ENCODE measurements at places on chromosomes 1 and 21. TPM values are rescaled to one million over a fixed set of nuclear protein-coding genes. Genes with fewer than 3 reads are reported as not detected.
A peak's percentile ranks its signal among the peaks of the same experiment; 100 is the strongest.

DNA sequence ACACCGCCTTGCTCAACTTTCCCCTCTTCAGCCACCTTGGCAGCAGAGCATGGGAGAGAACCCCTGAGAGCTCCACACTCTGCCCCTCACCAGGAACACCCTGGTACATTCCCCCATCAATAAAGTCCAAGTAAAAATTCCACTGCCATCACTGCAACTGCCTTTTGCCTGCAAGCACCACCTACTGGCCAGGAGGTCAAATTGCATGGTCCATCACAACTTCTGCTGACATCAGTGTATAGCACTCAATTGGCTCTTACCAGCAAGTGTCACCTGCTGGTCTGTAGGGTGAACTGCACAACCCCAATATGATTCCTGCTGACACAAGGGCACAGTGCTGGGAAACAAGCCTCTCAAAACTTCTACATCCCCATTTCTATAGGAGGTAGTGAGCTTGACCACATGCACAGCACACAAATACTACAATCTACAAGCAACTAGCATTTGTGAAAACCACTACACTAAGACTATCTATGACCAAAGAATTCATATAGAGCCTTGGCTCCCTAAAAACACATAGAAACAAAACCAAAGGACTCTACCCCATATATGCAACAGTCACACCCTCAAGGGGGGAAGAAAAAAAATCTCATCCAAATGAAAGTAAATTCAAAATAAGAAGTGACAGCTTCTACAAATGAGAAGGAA lies 69.2 kb downstream of the FASLG start:
- no peaks in the 10 kb centered on the region for H3K27me3 ChIP-seq
- no peaks in the 10 kb centered on the region for H3K36me3 ChIP-seq
- no peak overlapping the region for H3K27ac ChIP-seq
- peaks cover 14% of the 10 kb centered on the region for H3K4me1 ChIP-seq

DNA sequence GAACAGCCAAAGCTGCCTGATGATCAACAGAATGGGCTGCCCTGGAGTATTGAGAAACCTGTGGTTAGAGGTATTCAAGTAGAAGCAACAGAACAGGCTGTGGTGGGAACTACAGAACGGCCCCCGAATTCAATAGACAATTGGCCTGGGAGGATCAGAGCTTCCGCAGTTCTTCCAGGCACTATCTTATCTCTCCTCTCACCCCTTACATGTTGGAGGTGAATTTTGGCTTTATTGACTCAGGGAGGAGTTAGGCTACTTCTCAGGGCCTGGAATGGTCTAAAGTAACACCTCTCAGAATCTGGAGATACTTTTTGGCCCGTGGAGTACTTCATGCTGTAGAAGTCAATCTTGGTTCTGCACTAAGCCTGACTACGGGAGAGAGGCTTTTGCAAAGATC lies 253.0 kb downstream of the PRDM2 start:
- peaks cover 20% of the 10 kb centered on the region for H3K27me3 ChIP-seq
- no peak for DNase-seq
- H3K36me3 ChIP-seq, result no peaks in the 10 kb centered on the region
- H3K4me3 ChIP-seq, result no peak overlapping the region

- no peak overlapping the region for H3K27ac ChIP-seq
- H3K36me3 ChIP-seq, result no peaks in the 10 kb centered on the region
- H3K4me3 ChIP-seq, result no peak overlapping the region
- H3K27me3 ChIP-seq, result peaks cover 51% of the 10 kb centered on the region
- H3K4me1 ChIP-seq, result no peaks in the 10 kb centered on the region
- DNase-seq, result no peak
These were observed 39.7 kb upstream of the GJB5 start for GRCh38 chr1:34715139-34715538.

DNA sequence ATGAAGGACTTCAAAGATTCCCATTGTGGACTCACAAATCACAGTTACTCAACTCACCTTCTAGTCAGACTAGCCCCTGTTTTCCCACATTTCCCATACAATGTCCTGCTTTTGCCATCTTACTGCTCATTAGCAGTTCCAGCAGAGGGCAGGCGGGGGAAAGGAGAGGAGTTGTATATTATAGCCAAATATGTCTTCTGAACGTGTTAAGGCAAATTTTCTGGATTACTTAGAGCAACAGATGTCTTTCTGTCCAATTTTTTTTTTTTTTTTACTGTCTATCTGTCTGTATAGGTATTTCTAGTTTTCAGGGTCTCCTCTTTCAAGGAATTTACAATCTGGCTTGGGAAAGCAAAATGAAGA lies 29.9 kb upstream of the DDAH1 start:
- no peaks in the 10 kb centered on the region for H3K27me3 ChIP-seq
- no peaks in the 10 kb centered on the region for H3K36me3 ChIP-seq
- no peak overlapping the region for H3K27ac ChIP-seq
- no peak overlapping the region for H3K4me3 ChIP-seq

DNA sequence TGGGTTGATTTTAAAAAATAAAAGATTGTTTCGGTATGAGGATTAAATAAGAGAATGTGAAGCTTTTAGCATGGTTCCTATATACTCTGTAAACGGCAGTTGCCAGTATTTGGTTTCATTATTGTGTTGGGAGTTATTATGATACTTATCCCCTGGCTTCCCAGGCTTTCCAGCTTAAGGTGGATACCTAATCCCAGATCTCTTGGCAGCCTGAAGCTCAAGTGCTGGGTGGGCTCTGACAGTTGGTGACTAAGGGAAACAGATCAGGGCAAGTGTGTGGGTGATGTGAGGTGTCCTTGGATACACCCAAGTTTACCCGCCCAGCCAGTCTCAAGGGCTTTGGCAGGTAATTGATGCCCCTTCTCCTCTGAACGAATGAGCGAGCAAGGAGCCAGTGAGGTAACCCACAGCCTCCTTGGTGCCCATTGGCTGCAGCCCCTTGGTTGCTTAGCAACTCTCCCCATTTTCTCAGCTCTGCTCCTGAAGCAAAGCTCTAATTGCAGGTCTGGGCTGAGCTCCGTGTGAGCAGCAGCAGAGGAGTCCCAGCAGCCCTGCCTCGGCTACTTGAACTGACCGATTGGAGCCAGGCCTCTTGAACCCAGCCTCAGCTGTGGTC lies 6.1 kb downstream of the IPO13 start:
- peaks cover 28% of the 10 kb centered on the region for H3K4me1 ChIP-seq
- no peak for DNase-seq
- peaks cover 6% of the 10 kb centered on the region for H3K36me3 ChIP-seq
- H3K4me3 ChIP-seq, result peak overlapping the region; percentile 41

DNA sequence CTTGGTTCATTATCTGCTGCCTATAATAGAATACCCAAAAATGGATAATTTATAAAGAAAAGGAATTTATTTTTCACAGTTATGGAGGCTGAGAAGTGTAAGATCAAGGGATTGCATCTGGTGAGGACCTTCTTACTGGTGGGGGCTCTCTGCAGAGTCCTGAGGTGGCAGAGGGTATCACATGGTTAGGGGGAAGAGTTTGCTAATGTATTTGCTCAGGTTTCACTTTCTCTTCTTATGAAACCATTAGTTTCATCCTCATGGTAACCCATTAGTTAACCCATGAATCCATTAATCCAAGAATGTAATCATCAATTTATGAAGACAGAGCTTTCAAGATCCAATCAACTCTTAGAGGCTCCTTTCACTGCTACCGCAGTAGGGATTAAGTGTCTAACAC lies 120.6 kb downstream of the DNM3 start:
- no peak overlapping the region for H3K27ac ChIP-seq
- no peak overlapping the region for H3K4me3 ChIP-seq
- no peaks in the 10 kb centered on the region for H3K36me3 ChIP-seq
- no peaks in the 10 kb centered on the region for H3K4me1 ChIP-seq
- DNase-seq, result no peak

DNA sequence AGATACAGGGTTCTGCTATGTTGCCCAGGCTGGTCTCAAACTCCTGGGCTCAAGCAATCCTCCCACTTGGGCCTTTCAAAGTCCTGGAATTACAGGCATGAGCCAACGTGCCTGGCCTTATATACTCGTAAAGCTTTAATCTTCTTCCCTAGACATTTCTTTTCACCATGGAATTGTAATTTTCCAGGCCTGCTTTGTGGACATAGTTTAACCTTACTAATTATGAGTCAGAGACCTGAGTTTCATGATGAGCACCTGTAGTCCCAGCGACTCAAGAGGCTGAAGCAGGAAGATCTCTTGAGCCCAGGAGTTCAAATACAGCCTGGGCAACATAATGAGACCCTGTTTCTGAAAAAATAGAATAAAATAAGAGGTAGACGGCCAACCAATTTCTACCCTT lies 12.3 kb downstream of the PATJ start:
- H3K4me3 ChIP-seq, result no peak overlapping the region
- peaks cover 12% of the 10 kb centered on the region for H3K4me1 ChIP-seq
- H3K27ac ChIP-seq, result peak overlapping the region; percentile 14
- H3K27me3 ChIP-seq, result no peaks in the 10 kb centered on the region

- H3K27ac ChIP-seq, result peak overlapping the region; percentile 98
- no peaks in the 10 kb centered on the region for H3K36me3 ChIP-seq
- H3K27me3 ChIP-seq, result no peaks in the 10 kb centered on the region
- peaks cover 18% of the 10 kb centered on the region for H3K4me1 ChIP-seq
- H3K4me3 ChIP-seq, result peak overlapping the region; percentile 97
- no peak for DNase-seq
These were observed 1.7 kb downstream of the CC2D1B start for GRCh38 chr1:52364235-52364839.

GRCh38 chr1:230728710-230729392 lies 14.9 kb upstream of the AGT start:
- no peaks in the 10 kb centered on the region for H3K36me3 ChIP-seq
- H3K4me3 ChIP-seq, result no peak overlapping the region
- no peaks in the 10 kb centered on the region for H3K27me3 ChIP-seq
- peaks cover 11% of the 10 kb centered on the region for H3K4me1 ChIP-seq

DNA sequence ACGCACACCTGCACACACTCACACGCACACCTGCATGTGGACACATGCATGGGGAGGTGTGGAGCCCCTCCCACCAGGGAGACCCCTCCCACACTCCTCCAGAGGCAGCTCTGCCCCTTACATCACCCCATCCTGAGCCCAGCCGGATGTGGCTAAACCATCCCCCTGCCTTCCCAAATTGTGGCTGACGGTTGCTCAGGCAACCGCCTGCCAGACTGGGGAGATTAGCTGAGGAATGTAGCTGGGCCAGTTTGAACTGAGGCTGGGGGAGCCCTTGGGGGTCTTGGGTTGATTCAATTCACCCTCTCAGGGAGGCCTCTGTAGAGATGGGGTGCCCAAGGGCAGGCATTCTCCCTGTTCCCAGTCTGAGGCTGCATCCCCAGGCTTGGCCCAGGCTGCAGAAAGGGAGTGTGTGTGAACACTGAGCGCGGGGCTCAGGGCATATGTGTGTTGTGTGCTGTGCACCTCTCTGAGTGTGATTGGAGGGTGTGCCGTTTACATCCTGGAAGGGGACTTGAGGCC lies 12.9 kb downstream of the PTPRU start:
- H3K4me1 ChIP-seq, result peaks cover 34% of the 10 kb centered on the region
- H3K36me3 ChIP-seq, result no peaks in the 10 kb centered on the region
- no peak for DNase-seq
- peak overlapping the region; percentile 28 for H3K4me3 ChIP-seq
- peak overlapping the region; percentile 71 for H3K27ac ChIP-seq

GRCh38 chr1:35490250-35490649 lies 67.0 kb downstream of the KIAA0319L start:
- no peak overlapping the region for H3K27ac ChIP-seq
- no peak overlapping the region for H3K4me3 ChIP-seq
- peaks cover 7% of the 10 kb centered on the region for H3K4me1 ChIP-seq
- no peak for DNase-seq
- no peaks in the 10 kb centered on the region for H3K27me3 ChIP-seq

- no peaks in the 10 kb centered on the region for H3K36me3 ChIP-seq
- peaks cover 21% of the 10 kb centered on the region for H3K27me3 ChIP-seq
- no peak overlapping the region for H3K4me3 ChIP-seq
- no peak for DNase-seq
- peaks cover 12% of the 10 kb centered on the region for H3K4me1 ChIP-seq
- peak overlapping the region; percentile 21 for H3K27ac ChIP-seq
These were observed 47.0 kb upstream of the RBM15 start for GRCh38 chr1:110292031-110292741.

GRCh38 chr21:45651921-45652320 lies 8.4 kb downstream of the PCBP3 start:
- no peaks in the 10 kb centered on the region for H3K36me3 ChIP-seq
- H3K4me3 ChIP-seq, result no peak overlapping the region
- DNase-seq, result no peak
- H3K27me3 ChIP-seq, result peaks cover 14% of the 10 kb centered on the region

- H3K4me1 ChIP-seq, result peaks cover 11% of the 10 kb centered on the region
- H3K4me3 ChIP-seq, result no peak overlapping the region
- H3K27ac ChIP-seq, result no peak overlapping the region
- H3K36me3 ChIP-seq, result no peaks in the 10 kb centered on the region
- H3K27me3 ChIP-seq, result no peaks in the 10 kb centered on the region
These were observed 160.1 kb downstream of the FASLG start for GRCh38 chr1:172818841-172819527.

DNA sequence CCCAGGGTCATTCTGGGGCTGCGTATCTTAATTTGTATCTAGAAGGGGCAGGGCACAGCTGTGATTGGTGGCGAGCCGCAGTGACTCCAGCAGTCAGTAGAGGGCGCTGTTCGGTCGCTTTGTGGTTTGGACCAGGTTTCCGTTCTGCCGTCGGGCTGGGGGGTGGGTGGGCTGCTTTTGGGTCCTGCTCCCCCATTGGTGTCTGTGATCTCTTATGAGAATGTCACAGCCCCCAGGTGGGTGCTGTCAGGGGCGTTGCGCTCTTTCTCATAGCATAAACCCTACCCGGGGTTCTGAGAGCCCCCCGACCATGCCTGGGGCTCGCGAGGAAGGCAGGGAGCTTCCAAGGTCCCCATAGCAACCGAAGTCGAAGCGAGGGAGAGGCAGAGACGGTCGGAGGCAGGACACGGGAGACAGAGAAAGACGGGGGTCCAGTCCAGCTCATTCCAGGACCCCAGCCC lies 5.4 kb downstream of the TFF3 start:
- H3K27me3 ChIP-seq, result peaks cover 6% of the 10 kb centered on the region
- peaks cover 11% of the 10 kb centered on the region for H3K4me1 ChIP-seq
- H3K4me3 ChIP-seq, result peak overlapping the region; percentile 34
- H3K27ac ChIP-seq, result no peak overlapping the region
- H3K36me3 ChIP-seq, result no peaks in the 10 kb centered on the region
- no peak for DNase-seq

DNA sequence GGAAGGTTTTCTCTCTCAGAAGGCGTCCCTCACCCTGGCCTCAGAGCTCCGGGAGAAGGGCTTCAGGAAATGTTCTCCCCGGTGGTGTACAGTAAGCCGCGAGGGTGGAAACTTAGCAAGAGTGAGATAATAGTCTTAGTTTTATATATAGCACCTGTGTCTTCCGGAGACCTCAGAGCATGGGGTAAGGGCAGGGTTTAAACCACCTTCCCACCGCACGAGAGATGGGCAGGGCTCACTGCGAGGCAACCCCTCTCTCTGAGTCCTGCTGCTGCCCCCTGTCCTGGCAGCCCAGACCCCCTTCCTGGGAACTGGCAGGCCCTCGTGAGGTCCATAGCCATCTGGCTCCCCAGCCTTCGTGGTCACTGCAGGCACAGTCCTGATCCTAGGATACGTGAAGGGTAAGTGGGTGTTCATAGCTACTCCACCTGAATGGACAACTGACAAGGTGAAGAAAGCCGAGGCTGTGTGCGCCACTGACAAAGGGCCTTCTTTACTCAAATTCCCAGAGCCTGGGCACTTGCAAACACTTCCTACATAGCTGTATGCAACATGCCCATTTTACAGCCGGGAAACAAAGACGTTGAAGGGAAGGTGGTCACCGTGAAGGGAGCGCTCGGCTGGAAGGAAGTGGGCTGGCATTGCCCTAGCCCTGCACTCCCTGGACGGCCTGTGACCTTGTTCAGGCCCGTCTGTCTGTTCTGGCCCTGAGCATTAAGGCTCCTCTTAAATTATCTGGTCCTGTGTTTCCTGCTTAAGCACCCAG lies 26.9 kb downstream of the ITPKB start:
- no peak overlapping the region for H3K4me3 ChIP-seq
- DNase-seq, result no peak
- H3K27me3 ChIP-seq, result peaks cover 4% of the 10 kb centered on the region
- no peak overlapping the region for H3K27ac ChIP-seq
- H3K36me3 ChIP-seq, result peaks cover 9% of the 10 kb centered on the region
- peaks cover 35% of the 10 kb centered on the region for H3K4me1 ChIP-seq

The NBL1 gene
- total RNA-seq, result 69.9 TPM

The FCER1G gene
- total RNA-seq, result not detected

The COQ8A gene
- 21.0 TPM for total RNA-seq

The C1orf74 gene
- total RNA-seq, result 3.6 TPM
